ENCODE measurements at places on chromosomes 16 and 17.

- DNase-seq, result no peak
These were observed 272.3 kb downstream of the FOXL1 start for GRCh38 chr16:86850670-86851069.

- no peak for DNase-seq
These were observed 40.0 kb upstream of the CCR7 start for GRCh38 chr17:40605306-40605705.

DNA sequence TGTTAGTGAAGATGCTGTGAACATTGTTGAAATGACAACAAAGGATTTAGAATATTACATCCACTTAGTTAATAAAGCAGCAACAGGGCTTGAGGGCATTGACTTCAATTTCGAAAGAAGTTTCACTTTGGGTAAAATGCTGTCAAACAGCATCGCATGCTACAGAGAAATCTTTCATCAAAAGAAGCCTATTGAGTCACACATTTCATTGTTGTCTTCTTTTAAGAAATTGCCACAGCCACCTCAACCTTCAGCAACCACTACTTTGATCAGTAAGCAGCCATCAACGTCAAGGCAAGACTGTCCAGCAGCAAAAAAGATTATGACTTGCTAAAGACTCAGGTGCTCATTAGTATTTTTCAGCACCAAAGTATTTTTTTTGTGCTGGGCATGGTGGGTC lies 13.2 kb upstream of the MAP2K6 start:
- DNase-seq, result no peak

- DNase-seq, result no peak
These were observed 3.8 kb downstream of the TNFSF12 start for GRCh38 chr17:7552621-7553051.

DNA sequence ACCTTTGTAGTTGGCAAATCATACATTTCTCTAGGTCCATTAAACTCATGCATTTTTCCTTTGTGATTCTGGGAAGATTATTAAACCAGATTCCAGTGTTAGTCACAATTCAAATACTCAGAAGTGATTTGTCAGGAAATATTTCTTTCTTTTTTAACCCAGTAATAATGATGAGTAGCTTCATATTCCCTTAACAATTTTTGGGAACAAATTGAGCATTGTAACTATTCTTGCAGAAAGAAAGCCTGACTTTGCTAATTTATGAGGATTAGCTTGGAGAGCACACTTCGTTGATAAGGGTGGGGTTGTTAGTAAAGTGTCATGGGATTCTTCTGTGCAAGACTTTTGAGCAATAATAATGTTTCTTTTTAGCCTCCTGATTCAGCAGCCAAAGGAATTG lies 18.7 kb upstream of the KRT24 start:
- DNase-seq, result no peak

GRCh38 chr17:36707904-36708303 lies 106.5 kb downstream of the MRM1 start:
- no peak for DNase-seq

GRCh38 chr17:57099165-57099564 lies 14.1 kb downstream of the AKAP1 start:
- DNase-seq, result no peak

All from neural progenitor cell (in vitro differentiated cells).